GM12892 (cell line): ENCODE measurements at places on chromosomes 13 and 19.
A peak's percentile ranks its signal among the peaks of the same experiment; 100 is the strongest.

- no peak for DNase-seq
These were observed 271.7 kb downstream of the EFNB2 start for GRCh38 chr13:106263801-106264200.

GRCh38 chr13:98174307-98174706 lies 2.8 kb downstream of the RNF113B start:
- DNase-seq, result no peak

DNA sequence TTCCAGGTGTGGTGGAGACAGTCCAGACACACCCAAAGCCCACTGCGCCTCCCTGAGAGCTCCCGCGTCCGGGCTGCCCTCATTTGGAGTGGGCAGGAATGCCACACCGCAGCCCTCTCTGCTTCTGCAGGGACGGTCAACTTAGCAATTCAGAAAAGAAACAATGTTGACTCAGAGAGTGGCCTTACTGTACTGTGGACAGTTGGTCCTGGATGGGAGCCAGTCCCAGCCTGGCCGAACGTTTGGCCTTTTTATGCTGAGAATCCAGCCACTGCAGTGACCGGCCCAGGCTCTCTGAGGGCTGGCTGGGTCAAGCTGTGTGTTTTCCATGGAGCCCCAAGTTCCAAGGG lies 7.2 kb downstream of the GAS6 start:
- no peak for DNase-seq

- no peak for DNase-seq
These were observed 21.3 kb upstream of the SLC7A9 start for GRCh38 chr19:32890841-32891240.

GRCh38 chr19:35461060-35461459 lies 13.0 kb downstream of the FFAR2 start:
- no peak for DNase-seq

GRCh38 chr19:43847884-43848283 lies 20.8 kb downstream of the ZNF283 start:
- no peak for DNase-seq

DNA sequence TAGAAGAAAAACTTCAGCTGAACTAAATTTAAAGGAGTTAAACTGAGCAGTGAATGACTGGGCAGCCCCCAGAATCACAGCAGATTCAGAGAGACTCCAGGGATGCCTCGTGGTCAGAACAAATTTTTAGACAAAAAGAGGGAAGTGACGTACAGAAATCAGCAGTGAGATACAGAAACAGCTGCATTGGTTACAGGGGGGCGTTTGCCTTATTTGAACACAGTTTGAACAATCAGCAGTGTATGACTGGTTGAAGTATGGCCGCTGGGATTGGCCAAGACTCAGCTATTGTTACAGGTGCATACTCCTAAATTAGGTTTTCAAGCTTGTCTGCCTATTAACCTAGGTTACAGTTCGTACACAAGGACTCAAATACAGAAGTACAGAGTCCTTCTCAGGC lies 2.2 kb upstream of the SPRYD7 start:
- DNase-seq, result no peak

DNA sequence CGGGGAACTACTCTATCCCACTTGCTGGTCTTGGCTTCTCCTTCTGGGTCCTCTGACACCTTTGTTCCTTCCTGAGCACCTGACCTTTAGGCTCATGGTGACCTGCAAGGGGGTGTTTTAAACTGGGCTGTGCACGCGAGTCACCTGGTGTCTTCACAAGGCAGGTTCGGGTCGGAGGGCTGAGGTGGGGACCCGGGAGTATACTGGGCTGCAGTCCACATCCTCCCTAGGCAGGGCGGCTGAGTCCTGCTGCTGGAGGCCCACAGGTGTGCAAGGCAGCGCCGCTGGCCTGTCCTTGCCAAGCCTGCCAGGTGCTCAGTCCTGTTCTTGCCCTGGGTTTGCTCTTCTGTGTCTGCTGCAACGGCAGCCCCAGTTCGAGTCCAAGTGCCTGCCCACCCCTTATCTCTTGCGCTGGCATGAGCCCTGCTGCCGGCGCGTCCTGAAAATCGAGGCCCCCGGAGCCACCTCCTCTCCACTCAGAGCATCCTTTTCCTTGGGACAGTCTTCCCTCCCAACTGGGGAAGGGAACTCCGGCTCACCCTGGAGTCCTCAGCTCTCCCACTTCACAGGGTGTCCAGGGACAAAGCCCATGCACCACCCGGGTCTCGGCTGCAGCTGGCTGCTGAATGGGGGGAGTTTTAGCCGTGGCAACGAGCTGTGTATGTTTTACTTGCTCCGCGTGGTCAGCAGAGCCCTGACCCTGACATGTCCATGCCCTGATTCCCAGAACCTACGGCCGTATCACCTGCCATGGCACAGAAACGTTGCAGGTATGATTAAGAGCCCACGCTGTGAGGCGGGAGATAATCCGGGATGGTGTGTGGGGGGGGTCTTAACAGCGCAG lies 193.5 kb downstream of the TEX29 start:
- no peak for DNase-seq

GRCh38 chr13:42000846-42001245 lies 39.9 kb upstream of the VWA8 start:
- DNase-seq, result no peak

- no peak for DNase-seq
These were observed 253.8 kb downstream of the KLF12 start for GRCh38 chr13:73880365-73880764.

DNA sequence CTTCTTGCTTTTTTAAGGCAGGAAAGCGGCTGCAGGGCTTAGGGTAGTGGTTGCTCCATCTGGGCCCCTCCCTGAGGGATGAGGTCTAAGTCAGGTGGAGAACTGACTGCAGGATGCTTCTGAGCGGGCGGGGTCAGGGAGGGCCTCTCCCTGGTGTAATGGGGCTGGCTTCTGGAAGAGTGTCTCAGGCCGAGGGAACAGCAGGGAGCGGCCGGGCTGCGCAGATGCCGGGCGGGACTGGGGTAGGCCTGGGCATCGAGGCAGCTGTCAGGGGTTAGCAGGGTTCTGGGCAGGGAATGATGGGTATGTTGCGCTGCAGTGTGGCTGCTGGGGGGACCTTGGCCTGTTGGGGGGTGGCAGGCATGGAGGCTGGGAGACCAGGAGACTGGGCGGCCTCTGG lies 2.7 kb downstream of the FAM174C start:
- no peak for DNase-seq

- DNase-seq, result no peak
These were observed 415.8 kb upstream of the KLF12 start for GRCh38 chr13:74550039-74550438.

DNA sequence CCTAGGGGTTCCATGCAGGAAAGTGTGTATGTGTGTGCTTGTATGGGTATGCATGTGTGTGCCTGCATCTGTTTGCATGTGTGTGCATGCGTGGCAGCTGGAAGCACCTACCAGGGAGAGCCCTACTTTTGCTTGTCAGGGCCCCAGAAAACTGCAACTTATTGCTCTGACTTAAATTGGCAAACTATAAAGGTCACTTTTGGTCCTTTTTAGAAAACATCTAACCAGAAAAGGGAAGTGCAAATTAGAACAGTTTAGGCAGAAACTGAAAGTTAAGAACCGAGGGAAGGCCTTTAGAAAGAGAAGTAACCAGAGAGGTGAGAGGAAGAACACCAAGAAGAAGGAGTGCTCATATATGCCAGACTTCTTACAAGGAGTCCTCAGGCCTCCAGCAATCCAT lies 32.5 kb downstream of the DLEU7 start:
- DNase-seq, result peak; percentile 6

DNA sequence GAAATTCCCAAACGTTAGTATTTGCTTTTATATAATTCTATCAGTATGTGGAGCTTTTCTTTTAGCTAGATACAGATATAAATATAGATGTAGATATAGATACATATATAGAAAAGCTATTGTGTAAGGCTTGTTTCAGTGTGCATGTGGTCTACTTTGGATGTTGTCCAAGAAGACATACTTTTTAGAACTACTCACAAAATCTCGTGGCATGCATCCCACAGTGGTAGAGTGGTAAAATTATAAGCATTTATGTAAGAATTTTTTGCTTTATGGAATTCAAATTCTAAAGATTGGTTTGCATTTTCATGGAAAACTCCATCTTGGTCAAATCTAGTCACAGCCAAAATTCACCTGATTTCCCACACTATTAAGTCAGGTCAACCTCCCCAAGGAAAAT lies 880.4 kb downstream of the EFNB2 start:
- DNase-seq, result no peak

GRCh38 chr13:36332986-36333385 lies 13.2 kb downstream of the SPART start:
- DNase-seq, result no peak

GRCh38 chr13:94513026-94513425 lies 33.5 kb upstream of the DCT start:
- no peak for DNase-seq

DNA sequence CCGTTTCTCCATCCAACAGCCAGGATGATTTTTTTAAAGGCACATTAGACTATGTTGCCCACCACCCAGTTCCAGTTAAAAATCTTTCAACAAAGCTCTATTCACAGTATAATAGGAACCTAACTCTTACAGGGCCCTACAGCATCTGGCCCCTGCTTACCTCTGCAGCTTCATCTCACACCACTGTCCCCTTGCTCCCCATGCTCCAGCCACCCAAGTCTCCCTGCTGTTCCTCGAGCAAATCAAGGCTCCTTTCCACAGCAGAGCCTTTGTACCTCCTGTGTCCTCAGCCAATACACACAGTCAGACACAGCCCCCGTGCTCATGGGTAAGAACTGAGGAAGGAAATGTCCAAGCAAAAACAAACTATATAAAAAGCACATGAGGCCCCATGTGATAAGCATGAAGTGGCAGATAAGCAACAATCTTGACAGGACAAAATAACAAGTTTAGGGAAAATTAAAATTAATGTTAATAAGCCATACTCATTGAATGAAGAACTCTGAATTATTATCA lies 67.5 kb downstream of the TSC22D1 start:
- no peak for DNase-seq

DNA sequence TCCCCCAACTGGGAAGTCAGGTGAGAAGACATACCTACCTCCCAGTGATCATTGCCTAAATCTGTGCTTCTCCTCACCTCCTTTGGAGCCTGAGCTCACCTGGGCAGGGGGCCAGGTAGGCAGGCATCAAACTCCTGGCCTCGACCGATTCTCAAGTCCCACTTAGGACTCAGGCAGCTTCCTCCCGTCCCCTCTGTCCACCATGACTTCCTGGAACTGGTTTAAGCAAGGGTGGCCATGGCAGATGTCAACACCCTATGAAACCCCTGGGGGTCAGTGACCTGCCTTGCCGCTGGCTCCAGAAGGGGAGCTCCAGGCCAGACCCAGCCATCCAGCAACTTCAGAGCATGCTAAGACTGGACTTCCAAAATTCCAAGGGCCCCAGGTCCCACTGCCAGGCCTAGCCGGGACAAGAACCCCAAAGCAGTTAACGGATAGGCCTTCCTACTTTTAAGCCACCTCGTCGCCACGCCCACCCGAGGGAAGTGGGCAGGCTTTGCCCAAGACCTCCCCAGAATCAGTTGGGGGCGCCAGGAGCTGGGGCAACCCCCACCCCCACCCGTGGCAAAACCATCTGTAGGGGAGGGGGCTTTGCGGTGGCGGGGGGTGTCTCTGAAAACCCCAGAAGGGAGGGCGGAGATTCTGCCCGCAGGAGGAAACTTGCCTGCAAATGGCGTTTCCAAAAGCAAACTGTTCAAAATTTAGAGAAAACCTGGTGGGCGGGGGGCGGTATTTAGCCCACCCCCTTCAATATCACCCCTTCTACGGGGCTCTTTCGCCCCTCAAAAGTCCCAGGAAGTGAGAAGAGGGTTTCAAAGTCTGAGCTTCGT lies 657 bp downstream of the PLIN3 start:
- peak; percentile 41 for DNase-seq

- peak; percentile 76 for DNase-seq
These were observed 78.0 kb downstream of the ATP11A start for GRCh38 chr13:112767506-112768471.

- DNase-seq, result no peak
These were observed 6.7 kb upstream of the RCBTB2 start for GRCh38 chr13:48539550-48539949.

DNA sequence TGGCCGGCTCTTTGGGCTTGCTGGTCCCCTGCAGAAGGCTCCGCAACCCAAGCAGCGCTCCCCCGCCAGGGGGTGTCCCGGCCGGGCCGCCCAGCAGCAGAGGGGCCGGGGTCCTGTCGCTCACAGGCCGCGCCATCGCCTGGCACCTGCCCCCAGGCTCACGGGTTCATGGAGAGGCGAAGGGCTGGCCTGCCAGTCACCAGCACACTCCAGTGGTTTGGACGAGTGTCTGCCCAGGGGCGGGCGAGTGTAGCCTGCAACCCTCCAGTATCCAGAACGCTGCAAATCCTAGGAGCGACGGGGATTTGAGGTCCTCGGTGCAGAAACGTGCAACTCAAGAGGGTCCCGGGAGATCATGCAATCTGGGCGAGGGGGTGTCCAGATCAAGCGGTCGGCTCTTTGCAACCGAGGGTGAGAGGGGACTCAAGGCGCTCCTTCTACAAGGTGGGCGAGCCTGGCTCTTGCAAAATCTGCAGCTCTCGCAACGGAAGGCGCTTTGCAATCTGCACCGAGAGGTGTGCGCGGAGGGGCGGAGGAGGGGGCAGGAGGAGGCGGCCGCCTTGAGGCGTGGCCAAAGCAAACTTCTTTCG lies at the start of gene DBP:
Gene DBP (minus strand): TSS at position 521 of the 590 bp plus-strand sequence. CDS start 385 bp downstream, at position 136.
- no peak for DNase-seq

GRCh38 chr19:37966211-37966661 lies 59.2 kb downstream of the SIPA1L3 start:
- no peak for DNase-seq

DNA sequence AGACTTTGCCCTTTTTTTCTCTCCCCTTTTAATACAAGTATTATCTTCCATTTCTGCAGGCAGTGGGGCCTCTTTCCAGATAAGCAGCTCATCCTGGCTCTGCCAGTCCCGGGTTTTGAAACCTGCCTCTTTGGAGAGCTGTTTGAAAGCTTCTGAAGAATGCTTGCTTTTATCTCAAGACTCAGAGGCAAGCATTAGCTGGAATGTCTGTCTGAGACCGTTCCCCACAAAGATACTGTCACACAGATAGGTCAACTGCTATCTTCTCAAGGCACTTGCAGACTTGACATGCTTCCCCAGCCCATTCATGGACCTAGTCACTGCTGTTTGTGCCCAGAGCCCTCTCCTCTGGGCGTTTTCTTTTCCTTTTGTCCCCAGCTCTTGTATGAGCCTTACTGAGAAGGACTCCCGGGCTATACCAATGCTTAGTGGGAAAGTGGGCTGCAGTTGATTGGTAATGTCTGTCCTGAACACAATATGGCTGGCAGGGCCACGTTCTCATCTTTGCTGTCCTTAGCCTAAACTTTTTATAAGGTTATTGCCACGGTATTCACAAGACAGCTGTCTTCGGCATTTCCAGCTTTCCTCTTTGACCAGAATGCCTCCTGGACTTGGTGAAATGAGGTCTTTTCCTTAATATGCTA lies 13.4 kb downstream of the SERP2 start:
- no peak for DNase-seq
